ENCODE measurements at places on chromosomes 7 and 10.

GRCh38 chr7:158403013-158403821 is 184.4 kb downstream of the PTPRN2 start:
- H3K4me1 ChIP-seq, result no peaks in the 10 kb centered on the region
- no peak for DNase-seq

DNA sequence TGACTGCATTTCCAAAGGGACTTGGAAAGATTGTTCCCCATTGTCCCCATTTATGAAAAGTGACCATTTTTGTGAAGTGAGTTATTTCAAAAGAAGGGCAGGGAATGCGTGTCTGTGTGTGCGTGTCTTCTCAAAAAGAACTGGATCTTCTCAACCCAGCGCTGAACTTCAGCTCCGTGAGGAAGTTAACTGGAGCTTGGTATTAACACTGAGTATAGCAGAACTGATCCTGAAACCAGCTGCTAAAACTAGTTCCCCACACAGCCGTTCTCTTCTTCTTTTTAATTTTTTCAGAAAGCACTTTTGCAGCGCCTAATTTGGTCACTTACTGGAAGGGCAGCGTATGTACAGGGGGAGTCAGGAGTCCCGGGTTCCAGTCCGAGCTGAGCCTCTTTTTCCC is 45.8 kb upstream of the PLEKHA1 start:
- peaks cover 4% of the 10 kb centered on the region for H3K4me1 ChIP-seq
- no peak overlapping the region for H3K4me3 ChIP-seq
- no peak for DNase-seq

- peaks cover 25% of the 10 kb centered on the region for H3K27me3 ChIP-seq
- H3K36me3 ChIP-seq, result no peaks in the 10 kb centered on the region
- DNase-seq, result no peak
- H3K27ac ChIP-seq, result no peak overlapping the region
- no peaks in the 10 kb centered on the region for H3K4me1 ChIP-seq
- H3K4me3 ChIP-seq, result no peak overlapping the region
Measured at GRCh38 chr7:90239050-90239449, 5.9 kb upstream of the CFAP69 start.

GRCh38 chr7:80873140-80873539 is 45.7 kb downstream of the SEMA3C start:
- no peaks in the 10 kb centered on the region for H3K27me3 ChIP-seq
- no peak for DNase-seq
- no peaks in the 10 kb centered on the region for H3K4me1 ChIP-seq
- H3K36me3 ChIP-seq, result no peaks in the 10 kb centered on the region
- no peak overlapping the region for H3K4me3 ChIP-seq

- H3K4me3 ChIP-seq, result no peak overlapping the region
- no peaks in the 10 kb centered on the region for H3K36me3 ChIP-seq
- H3K27me3 ChIP-seq, result no peaks in the 10 kb centered on the region
- DNase-seq, result no peak
Measured at GRCh38 chr7:144822223-144822622, 13.6 kb downstream of the TPK1 start.

DNA sequence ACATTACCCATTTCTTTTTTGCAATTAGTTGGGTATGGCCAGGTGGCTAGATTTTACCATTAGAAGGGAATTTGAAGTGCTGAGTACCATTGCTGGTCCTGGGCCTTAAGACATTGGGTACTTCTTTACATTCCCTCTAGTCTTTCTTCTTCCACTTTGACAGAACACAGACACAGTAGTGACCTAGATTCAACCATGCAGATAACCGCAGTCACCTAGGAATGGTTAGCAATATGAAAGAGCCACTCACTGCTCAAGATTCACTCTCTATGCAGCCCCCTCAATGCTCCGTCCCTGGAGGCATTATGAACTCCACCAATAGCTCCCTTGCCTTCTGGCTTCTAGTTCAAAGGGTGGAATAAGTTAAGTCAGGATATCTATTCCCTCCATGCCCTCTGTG is 16.2 kb upstream of the PON1 start:
- no peak for DNase-seq
- H3K4me3 ChIP-seq, result no peak overlapping the region
- no peak overlapping the region for H3K27ac ChIP-seq
- H3K27me3 ChIP-seq, result peaks cover 7% of the 10 kb centered on the region
- H3K36me3 ChIP-seq, result no peaks in the 10 kb centered on the region

- no peak overlapping the region for H3K27ac ChIP-seq
- H3K4me3 ChIP-seq, result no peak overlapping the region
- H3K27me3 ChIP-seq, result peaks cover 7% of the 10 kb centered on the region
- H3K36me3 ChIP-seq, result no peaks in the 10 kb centered on the region
Measured at GRCh38 chr10:88624840-88625239, 38.3 kb downstream of the LIPJ start.

- H3K36me3 ChIP-seq, result no peaks in the 10 kb centered on the region
- H3K4me1 ChIP-seq, result no peaks in the 10 kb centered on the region
- no peak within 1 kb of the TSS for H3K27ac ChIP-seq
- H3K27me3 ChIP-seq, result no peaks in the 10 kb centered on the region
Measured at GRCh38 chr10:94683214-94684054, at the start of gene CYP2C18. Gene CYP2C18, plus strand, starts transcription at chr10:94683729. Its CDS starts 91 bp downstream, at chr10:94683820.

GRCh38 chr7:5448378-5449037 is 24.9 kb upstream of the TNRC18 start:
- H3K27ac ChIP-seq, result no peak overlapping the region
- no peak for DNase-seq
- H3K4me1 ChIP-seq, result no peaks in the 10 kb centered on the region
- no peaks in the 10 kb centered on the region for H3K27me3 ChIP-seq
- H3K36me3 ChIP-seq, result no peaks in the 10 kb centered on the region

DNA sequence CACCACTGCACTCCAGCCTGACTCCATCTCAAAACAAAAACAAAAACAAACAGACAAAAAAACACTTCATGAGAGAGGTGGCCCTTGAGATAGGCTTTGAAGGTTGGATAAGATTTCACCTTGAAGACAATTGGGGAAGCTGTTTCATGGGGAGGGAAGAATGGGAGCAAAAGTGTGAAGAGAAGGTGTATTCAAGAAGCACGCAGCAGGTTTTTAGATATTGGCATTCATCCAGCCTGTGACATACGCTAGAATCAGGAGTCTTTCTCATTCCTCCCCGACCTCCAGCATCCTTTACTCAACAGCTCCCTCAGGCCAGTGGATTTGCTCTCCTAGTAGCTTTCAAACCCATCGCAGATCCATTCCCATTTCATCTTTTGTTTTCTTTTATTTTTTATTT is 116.3 kb upstream of the FAM171A1 start:
- DNase-seq, result no peak
- H3K36me3 ChIP-seq, result no peaks in the 10 kb centered on the region
- peaks cover 12% of the 10 kb centered on the region for H3K27me3 ChIP-seq
- no peak overlapping the region for H3K27ac ChIP-seq
- no peaks in the 10 kb centered on the region for H3K4me1 ChIP-seq
- H3K4me3 ChIP-seq, result no peak overlapping the region

DNA sequence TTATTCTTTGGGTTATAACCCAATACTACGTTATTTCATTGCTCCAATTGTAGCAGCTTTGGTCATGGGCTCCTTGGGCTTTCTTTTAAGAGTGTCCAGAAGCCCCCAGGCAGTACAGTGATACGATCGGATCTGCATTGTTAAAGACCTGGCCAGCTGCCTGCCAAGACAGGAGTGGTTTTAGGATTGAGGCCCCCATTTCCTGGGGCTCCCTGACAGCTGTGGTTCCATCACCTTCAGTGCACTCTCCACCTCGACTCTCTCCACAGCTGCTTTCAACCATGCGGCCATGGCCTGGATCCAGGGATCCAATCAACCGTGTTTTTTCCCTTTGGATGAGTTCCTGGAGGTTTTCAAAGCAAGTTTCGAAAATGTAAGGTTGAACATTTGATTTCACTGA is 123.4 kb upstream of the BTBD16 start:
- H3K4me1 ChIP-seq, result no peaks in the 10 kb centered on the region
- no peak overlapping the region for H3K4me3 ChIP-seq
- no peak for DNase-seq
- H3K27me3 ChIP-seq, result no peaks in the 10 kb centered on the region

GRCh38 chr10:93718937-93719725 is 16.7 kb upstream of the FRA10AC1 start:
- no peak for DNase-seq
- H3K36me3 ChIP-seq, result no peaks in the 10 kb centered on the region
- H3K4me3 ChIP-seq, result no peak overlapping the region
- peaks cover 11% of the 10 kb centered on the region for H3K4me1 ChIP-seq
- peaks cover 15% of the 10 kb centered on the region for H3K27me3 ChIP-seq

- no peak overlapping the region for H3K27ac ChIP-seq
- H3K27me3 ChIP-seq, result peaks cover 5% of the 10 kb centered on the region
- H3K4me1 ChIP-seq, result no peaks in the 10 kb centered on the region
- DNase-seq, result no peak
- no peak overlapping the region for H3K4me3 ChIP-seq
- no peaks in the 10 kb centered on the region for H3K36me3 ChIP-seq
Measured at GRCh38 chr7:47782792-47783191, 165.5 kb downstream of the PKD1L1 start.

- H3K27ac ChIP-seq, result no peak overlapping the region
- no peak overlapping the region for H3K4me3 ChIP-seq
- H3K4me1 ChIP-seq, result no peaks in the 10 kb centered on the region
- no peaks in the 10 kb centered on the region for H3K27me3 ChIP-seq
Measured at GRCh38 chr10:64091897-64092296, 570.7 kb downstream of the REEP3 start.

DNA sequence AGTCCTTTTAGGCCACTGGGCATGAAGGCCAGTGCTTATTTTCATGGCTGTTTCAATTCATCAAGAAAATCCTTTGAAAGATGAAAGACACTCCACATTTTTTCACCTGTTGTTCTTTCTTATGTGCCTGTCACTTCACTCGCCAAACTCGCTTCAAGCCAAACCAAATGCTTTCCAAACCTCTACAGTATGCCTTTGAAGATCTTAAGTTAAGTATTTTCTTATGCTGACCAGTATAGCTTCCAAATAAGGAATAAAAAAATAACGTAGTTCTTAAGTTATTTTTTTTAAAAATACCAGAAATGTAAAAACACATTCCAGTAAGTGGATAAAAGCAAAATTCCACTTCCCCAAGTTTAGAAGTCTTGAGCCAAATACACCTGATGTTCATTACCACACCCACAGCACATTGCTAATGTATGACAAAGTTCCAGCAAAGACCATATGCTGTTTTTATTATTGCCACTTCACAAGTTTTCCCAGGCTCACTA is 186.1 kb downstream of the MTERF1 start:
- H3K4me1 ChIP-seq, result no peaks in the 10 kb centered on the region
- no peaks in the 10 kb centered on the region for H3K27me3 ChIP-seq
- no peaks in the 10 kb centered on the region for H3K36me3 ChIP-seq
- no peak for DNase-seq

DNA sequence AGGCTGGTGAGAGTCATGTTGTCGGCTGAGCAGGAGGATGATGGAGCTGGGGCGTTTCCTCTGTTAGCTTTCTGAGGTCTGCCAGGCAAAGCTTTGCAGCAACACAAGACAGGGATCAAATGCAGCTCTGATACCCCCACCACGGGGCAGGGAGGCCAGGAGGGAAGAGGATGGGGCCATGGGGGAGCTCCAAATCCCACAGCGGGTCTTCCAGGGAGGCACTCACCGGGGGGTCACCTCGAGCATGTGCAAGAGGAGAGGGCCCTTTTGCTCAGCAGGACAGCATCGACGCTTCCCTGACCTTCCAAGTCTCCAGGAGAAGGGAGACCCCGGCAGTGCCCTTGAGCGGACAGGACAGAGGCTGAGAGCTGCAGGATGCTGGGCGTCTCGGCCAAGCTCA is 127.5 kb downstream of the WDR37 start:
- H3K27me3 ChIP-seq, result no peaks in the 10 kb centered on the region
- H3K4me3 ChIP-seq, result no peak overlapping the region
- no peaks in the 10 kb centered on the region for H3K36me3 ChIP-seq
- DNase-seq, result no peak

DNA sequence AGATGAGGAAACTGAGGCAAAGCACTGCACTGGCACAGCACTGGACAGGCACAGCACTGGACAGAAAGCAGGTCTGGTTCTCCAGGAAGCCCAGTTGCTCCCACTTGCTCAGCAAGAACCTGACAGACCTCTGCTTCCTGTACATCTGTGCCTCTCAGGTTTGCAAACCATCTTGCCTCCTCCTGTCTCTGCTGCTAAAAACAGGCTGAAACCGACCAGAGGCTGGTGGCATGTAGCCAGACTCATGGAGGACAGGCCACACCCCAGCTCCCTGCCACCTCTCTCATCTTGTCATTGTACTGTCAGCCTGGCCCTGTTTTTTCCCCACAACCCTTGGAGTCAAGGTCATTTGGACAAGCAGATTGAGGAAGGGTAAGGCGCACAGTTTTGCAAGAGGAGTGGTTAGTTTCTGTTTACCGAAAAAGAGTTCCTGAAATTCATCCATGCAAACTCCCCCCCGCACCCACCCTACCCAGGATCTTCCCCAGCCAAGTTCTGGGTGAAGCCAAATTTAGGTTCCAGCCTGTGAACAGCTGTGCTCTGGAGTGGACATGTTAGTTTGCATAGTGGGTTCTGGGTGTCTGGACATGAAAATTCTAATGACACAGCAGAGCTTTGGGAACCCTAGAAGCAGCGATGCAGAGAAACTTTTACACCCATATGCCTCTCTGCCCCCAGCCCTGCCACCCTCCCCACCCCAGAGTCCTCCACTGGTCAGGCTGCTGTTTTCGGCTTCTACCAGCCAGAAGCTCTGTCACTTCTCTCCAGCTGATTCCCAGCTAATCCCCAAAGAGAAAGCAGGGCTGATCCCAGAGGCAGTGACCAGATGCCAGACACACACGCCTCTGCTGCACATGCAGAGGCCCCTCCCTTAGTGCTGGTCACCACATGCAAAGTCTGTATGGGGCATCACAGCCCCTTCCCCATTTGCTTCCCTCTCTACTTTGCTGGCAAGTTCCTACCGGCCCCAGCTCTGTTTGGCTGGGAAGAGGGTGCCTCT is 8.5 kb upstream of the C10orf105 start:
- no peaks in the 10 kb centered on the region for H3K36me3 ChIP-seq
- H3K27me3 ChIP-seq, result no peaks in the 10 kb centered on the region
- peaks cover 67% of the 10 kb centered on the region for H3K4me1 ChIP-seq
- H3K27ac ChIP-seq, result peak overlapping the region; percentile 97
- peak; percentile 41 for DNase-seq

GRCh38 chr7:92403760-92404074 is 43.6 kb upstream of the GATAD1 start:
- no peak overlapping the region for H3K4me3 ChIP-seq
- H3K36me3 ChIP-seq, result peaks cover 13% of the 10 kb centered on the region
- no peak for DNase-seq
- no peaks in the 10 kb centered on the region for H3K27me3 ChIP-seq
- peaks cover 21% of the 10 kb centered on the region for H3K4me1 ChIP-seq

DNA sequence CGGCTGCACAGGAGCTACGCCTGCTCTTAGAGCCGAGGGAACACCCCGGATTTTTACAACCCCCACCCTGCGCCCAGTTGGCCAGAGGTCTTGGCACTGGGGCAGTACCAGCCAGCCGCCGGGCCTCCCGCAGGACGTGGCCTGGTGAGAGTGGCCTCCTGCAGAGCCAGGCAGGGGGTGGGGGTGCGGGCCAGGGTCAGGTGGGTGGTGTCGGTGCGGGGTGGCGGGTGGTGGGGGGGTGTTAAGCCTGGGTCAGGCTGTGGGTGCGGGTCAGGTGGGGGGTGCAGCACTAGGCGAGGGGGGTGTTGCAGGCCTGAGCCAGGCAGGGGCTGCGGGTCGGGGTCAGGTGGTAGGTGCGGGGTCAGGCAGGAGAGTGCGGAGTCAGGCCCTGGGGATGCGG is 647 bp downstream of the ECHS1 start:
- DNase-seq, result no peak
- peak overlapping the region; percentile 82 for H3K4me3 ChIP-seq
- no peak overlapping the region for H3K27ac ChIP-seq
- peaks cover 5% of the 10 kb centered on the region for H3K27me3 ChIP-seq

Data from activated T-helper 2 cell treated with anti-CD3 and anti-CD28 coated beads, Interferon-gamma antibody, Interleukin-2, Interleukin-4, amounts not matched to agents 10 μg/mL and 5 μg/mL and 100 μg/mL, durations not matched to agents 14 hours and 24 hours and 36 hours (primary cell).